Posterior cingulate gyrus (tissue), 11 donors: ENCODE measurements at places on chromosomes 5 and 9.

GRCh38 chr5:108084105-108084504 lies 297.8 kb downstream of the FBXL17 start:
- no peak for DNase-seq

GRCh38 chr5:119291056-119291455 lies 64.8 kb upstream of the TNFAIP8 start:
- no peak for DNase-seq

- DNase-seq: no peak
These were observed 360.5 kb downstream of the ICE1 start for GRCh38 chr5:5783021-5783420.

GRCh38 chr5:91641730-91642350 lies 258.7 kb upstream of the ARRDC3 start:
- DNase-seq: no peak

DNA sequence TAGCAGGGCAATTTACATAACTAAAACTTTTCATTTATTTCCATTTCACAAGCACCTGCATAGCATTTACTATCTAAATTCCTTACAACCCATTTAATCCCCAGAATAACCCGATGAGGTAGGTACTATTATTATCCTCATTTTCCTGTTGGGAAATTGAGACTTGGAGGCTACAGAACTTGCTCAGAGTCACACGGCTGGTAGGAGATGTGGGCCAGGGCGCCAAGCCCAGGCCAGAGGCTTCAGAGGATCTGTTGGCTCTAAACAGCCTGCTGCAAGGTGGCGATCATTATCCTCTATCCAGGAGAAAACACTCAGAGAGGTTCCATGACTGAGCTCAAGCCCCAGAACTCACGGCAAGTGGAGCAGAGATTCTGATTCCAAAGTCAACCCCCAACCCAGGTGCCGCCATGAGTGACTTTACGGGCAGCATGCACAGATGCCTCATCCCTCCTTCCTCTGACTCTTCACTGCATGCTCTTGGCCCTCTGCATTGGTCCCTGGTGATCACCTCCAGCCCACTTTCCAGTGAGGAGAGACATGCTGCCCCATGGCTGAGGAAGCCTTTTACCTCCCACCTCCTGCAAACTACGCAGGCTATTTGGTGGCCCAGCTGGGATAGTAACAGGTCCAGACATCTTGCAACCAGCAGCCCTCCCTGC lies 168.4 kb upstream of the FSTL4 start:
- DNase-seq: no peak

GRCh38 chr9:34072868-34073590 lies 24.3 kb upstream of the UBAP2 start:
- DNase-seq: no peak

GRCh38 chr5:148735301-148735835 lies 81.0 kb upstream of the HTR4 start:
- DNase-seq: no peak

DNA sequence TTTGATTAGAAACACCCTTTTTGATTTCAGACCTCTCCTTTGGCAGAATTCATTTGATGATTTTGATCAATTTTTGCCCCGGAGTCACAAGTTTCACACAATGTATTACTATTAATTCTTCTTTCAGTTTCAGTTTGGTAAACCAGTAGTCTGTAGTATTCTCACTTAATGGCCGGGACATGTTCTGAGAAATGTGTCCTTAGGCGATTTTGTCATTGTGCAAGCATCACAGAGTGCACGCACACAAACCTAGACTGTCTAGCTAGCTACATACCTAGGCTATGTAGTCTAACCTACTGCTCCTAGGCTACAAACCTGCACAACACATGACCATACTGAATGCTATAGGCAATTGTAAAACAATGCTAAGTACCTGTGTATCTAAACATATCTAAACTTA lies 662.5 kb downstream of the IRX1 start:
- no peak for DNase-seq

DNA sequence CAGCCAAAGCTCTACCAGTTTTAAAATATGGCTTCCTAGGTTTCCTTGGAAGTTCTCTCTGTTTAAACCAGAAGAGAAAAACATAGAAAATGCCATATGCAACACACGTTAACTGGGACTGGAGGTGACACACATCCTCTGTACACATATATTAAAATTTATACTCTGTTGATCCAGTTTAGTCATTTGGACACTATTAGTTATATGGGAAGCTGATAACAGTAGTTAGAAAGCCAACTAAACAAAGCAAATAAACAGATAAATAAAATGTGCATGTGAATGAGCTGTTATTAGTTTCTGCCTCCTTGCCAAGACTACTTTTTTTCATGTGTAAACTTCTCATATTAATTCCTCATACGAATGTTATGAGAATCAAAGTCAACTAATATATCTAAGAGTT lies 1249.2 kb upstream of the CDH6 start:
- DNase-seq: no peak
